ENCODE measurements at places on chromosomes 12 and 14.

- no peak for DNase-seq
These were observed 3.6 kb downstream of the SSTR1 start for GRCh38 chr14:38211255-38211735.

DNA sequence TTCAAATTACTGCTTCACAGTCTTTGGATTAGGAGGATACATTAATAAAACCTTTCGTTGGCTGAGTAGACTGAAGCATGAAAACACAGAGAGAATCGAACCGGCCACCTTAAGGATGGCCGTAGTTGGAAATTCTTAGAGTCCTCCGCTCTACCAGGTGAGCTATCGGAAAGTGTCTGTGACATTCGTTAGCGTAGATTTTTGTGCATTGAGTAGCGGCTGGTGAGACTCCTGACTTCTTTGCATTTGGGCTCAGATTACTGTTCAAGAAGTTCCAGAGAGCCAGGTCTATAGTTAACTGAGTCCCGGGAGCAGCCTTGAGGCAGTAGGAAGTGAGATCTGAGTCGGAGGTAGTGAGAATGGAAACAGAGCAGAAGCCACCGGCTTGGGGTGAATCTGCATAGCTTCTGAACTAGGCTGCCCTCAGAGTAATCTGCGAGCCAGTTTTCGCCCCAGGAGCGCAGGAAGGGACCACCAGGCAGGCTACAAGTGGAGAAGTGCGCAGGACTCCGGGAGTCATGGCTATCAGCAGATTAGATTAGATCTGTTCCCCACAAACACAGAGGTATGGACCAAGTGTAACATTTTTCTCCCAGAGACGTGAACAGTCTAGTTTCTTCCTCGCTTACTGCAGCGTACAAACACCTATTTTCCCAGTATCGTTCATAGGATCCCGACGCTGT, 11.0 kb downstream of the OR6S1 start:
- no peak for DNase-seq

DNA sequence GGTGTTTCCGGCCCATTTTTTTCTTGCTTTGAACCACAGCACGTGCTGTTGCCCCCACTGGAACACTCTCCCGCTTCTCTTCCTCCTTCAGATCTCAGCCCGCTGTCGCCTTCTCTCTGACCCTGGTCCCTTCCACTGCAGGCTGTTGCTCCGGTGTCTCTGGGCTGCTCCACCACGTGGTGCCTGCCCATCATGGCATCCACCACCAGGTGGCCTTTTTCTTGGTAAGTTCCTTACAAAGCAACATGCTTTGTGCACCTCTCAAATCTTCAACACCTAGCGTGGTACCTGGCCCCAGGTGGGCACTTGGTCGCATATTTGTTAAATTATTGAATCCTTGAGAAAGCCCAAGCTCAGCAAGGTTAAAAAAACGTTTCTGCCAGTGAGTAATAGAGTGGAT, 19.1 kb downstream of the TUNAR start:
- DNase-seq, result no peak

GRCh38 chr12:15697201-15697600, 92.0 kb downstream of the EPS8 start:
- DNase-seq, result no peak

GRCh38 chr14:79833781-79834180, 377.5 kb downstream of the DIO2 start:
- no peak for DNase-seq

GRCh38 chr12:127811988-127812387, 455.0 kb upstream of the TMEM132C start:
- no peak for DNase-seq

GRCh38 chr14:35113308-35113950, 8.4 kb downstream of the PPP2R3C start:
- DNase-seq, result no peak

DNA sequence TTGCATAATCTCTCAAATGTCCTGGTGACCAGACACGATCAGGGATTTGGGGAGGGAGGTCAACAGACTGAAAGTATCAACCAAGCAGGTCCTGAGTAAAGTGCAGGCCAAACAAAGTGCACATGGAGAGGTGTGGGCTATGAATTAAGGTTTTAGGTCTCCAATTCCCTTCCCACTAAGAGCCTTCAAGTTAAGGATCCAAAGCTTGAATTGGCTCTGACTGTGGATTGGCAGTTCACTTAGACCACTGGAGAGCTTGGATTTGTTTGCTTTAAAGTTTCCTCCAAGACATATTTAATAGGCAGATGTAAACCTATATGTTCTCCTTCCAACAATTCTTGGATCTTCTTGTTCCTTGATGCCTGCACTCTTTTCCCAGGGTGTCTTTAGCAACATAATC, 129.6 kb upstream of the IGF1 start:
- DNase-seq, result no peak

GRCh38 chr12:94379479-94380113, 80.1 kb downstream of the CEP83 start:
- DNase-seq, result no peak

DNA sequence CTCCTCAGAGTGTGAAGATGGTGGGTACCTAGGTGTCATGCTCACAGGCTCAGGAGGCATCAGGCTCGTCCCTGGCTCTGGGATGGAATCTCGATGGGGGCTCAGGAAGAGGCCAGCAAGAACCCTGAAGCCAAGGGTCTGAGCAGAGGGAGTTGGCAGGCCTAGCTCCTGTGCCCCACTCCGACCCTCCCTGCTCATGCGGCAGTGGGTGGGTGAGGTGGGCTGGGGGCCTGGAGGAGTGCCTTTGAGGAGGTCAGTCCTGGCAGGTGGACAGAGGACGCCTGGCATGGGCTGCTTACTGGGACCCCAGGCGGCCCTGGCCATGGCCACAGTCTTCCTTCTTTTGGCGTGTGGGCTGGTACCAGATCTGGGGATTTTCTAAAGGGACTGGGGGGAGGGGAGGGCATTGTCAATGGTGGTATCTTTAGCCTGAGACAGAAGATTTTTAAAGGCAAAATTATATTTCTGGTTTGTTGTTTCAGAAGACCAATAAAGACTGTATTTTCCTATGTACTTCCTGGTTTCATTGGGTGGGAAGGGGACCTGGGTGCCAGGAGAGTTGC, 16.0 kb downstream of the LRTM2 start:
- DNase-seq, result no peak

DNA sequence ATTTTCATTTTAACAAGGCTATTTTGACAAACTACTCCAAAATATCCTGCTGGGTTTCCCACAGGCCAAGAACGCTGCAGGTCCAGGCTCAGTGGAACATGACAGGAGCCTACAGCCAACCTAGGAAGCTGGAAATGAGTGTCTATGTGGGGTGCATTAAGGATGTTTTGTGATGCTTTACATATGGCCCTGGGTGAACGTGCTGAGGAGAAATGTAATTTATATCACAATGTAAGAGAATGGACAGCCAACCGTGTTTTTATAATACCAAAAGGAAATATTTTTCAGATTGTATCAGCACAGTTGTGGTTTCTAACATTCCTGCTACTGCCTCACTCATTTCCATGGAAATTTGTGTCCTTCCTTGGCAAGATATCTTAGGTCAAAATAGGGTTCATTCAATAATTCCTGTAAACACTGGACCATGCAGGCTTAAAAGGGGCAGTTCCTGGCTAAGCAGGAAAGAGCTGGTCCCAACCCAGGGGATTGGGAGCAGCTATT, 51.5 kb downstream of the ST8SIA1 start:
- no peak for DNase-seq

Measured in activated T-cell treated with anti-CD3 and anti-CD28 coated beads for 1 hour (primary cell).